ENCODE measurements at places on chromosomes 3 and 15.

GRCh38 chr3:132241776-132242514 is 75.3 kb upstream of the ACP3 start:
- no peak for DNase-seq

DNA sequence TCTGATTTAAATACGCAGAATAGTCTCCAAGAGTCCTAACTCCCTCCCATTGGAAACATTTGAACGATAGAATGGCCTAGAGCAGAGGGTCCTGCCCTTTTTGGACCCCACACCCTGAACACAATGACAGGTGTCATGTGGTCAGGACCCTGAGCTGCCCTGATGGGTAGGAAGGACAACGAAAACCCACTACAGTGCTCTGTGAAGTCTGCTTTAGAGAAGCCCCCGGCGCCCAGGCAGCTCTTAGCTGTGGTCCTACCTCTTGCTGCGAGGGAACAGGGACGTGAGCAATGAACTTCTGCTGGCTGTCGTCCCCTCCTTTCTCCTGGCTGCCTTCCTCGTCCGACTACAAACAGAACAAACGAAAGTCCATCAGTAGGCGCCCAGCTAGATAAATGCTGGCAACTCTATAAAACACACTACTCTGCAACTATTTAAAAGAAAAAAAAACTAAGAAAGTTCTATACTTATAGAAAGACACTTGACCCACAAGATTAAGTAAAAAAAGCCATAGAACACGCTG is 8.7 kb upstream of the RAB43 start:
- no peak for DNase-seq

DNA sequence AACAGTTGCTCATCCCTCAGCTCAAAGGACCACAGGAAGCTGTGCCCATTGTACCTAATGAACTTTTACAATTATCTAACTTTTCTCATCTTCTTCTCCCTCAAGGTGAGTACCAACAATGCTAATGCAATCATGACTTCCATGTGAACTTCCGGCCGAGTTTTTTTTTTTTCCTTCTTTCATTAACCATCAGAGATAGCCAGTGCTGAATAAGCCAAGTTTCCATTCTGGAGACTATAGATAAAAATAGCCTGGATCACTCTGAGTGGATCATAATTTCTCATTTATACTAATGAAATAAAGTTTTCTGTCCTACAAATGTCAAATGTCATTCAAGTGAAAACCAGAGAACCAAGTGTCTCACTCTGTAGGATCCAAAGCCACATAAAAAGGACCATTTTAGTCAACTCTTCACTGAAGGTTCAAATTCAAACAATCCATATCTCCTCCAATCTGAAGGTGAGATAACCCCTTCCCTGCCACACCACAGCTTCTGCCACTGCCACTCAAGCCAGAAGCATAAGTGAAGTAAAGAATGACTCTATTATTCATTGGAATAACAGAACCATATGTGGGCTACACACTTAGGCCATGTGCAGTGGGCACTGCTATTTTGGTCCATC is 5.5 kb downstream of the SUMF1 start:
- DNase-seq: no peak

GRCh38 chr15:27686369-27686768 is 412.7 kb downstream of the OCA2 start:
- DNase-seq: no peak

GRCh38 chr3:20056725-20057611 is 16.7 kb downstream of the KAT2B start:
- peak; percentile 75 for DNase-seq

- DNase-seq: peak; percentile 13
These were observed 17.6 kb downstream of the ADAM10 start for GRCh38 chr15:58731756-58732535.

DNA sequence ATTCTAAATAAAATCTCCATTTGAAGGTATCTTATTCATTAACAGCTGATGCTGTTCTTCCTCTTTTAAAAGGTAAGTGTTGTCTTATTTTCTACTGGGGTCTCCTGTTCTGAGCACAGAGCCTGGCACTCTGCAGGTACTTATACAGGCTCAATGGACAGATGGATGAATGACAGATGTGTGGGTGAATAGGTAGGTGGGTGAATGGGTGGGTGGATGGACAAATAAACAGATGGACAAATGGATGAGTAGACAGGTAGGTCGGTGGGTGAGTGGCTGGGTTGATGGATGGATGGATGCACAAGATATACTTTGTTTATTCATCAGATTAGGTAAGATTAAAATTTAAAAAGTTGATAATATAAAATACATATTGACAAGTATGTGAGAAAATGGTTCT is 53.5 kb downstream of the SLC41A3 start:
- DNase-seq: no peak

- DNase-seq: peak; percentile 39
These were observed 19.5 kb downstream of the MESD start for GRCh38 chr15:80970018-80970657.

- no peak for DNase-seq
These were observed 12.3 kb downstream of the BTLA start for GRCh38 chr3:112486811-112487505.

DNA sequence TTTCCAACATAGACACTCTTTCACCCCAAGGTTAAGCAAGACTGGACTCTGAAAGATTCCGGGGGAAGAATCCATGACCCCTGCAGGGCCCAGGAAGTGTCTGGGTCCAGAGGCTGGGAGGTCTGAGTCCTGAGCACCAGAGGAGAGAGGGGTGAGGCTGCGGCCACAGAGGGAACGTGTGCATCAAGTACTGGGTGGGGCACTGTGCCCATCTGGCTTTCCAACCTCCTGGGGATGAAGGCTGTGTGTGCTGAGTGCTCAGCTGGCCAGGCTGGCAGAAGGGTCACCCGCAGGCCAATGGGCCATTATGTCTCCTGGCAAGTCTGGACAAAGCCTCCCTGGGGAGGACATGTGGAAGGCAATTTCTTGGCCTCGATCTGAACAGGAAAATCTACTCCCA is 3.3 kb downstream of the CHRNA3 start:
- DNase-seq: no peak
